ENCODE measurements at places on chromosomes 13 and 19. TPM values are rescaled to one million over a fixed set of nuclear protein-coding genes. Genes with fewer than 3 reads are reported as not detected.

The ISOC2 gene
- polyA plus RNA-seq, result 76.7 TPM

The TMEM38A gene
- 6.3 TPM for polyA plus RNA-seq

The DLL3 gene
- polyA plus RNA-seq, result 0.08 TPM

The HPN gene
- polyA plus RNA-seq, result 19.2 TPM

The SLC8A2 gene
- polyA plus RNA-seq, result 0.12 TPM

The LHB gene
- 45.8 TPM for polyA plus RNA-seq

The MAP2K2 gene
- 147 TPM for polyA plus RNA-seq

The C19orf85 gene
- polyA plus RNA-seq, result 0.23 TPM

GRCh38 chr19:48950159-48950558 is 4.5 kb upstream of the BAX start:
- DNase-seq, result peak; percentile 43

GRCh38 chr13:55439450-55439849 is 1701.3 kb upstream of the PRR20A start:
- no peak for DNase-seq

DNA sequence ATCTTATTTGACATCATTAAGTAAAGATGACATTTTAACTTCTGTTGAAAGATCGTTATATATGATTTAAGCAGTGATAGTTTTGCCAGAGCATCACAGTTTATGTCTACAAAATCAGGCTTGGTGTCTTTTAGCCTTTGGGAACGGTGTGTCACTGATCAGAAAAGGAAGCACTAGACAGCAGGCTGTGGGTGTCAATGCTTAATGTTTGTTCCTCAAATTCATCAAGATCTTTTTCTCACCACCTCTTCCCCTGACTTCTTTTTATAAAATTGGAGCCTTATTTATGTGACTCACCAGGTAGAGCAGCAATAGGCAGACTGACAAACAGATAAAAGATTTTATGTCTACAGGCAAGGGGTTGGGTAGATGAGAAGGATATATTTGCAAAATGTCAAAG is 1558.5 kb downstream of the EFNB2 start:
- DNase-seq, result no peak

- peak; percentile 57 for DNase-seq
These were observed at the start of gene FXYD3 for GRCh38 chr19:35115177-35115951. Gene FXYD3, plus strand, starts transcription at chr19:35115823. Its CDS starts 3,554 bp downstream, at chr19:35119377.

DNA sequence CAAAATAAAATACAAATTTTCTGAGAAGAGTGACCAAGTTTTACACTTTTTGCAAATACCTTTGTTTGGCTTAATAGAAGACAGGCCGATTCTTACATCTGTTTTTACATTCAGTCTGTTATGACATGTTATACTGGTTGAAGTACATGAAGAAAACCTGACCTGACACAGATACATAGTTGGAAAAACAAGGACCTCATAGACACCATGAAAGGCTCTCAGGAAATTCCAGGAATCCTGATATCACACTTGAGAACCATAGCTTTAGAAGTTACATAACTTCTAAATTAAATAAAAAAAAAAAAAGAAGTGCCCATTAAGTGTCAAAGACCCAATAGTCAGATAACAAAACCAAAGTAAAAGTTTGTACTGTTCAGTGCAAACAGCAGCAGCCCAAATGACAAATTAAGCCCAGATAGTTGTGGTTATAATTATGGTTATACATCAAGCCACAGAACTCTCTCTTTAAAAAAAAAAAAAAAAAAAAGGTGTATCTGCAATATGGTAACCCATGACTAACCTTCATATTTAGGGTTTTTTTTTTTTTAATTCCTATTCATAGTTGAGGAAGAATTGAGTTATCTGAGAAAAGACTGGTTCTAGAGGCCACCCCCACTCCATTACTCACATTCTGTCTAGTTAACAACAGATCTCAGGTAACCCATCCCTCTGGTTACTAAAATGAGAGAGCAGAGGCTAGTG is 19.8 kb downstream of the RBM26 start:
- DNase-seq, result no peak

GRCh38 chr13:109427148-109427547 is 359.2 kb downstream of the IRS2 start:
- no peak for DNase-seq

- peak; percentile 40 for DNase-seq
These were observed at the start of gene ZSCAN1 for GRCh38 chr19:58033741-58034476. Gene ZSCAN1, plus strand, starts transcription at chr19:58034025. Its CDS starts 3,812 bp downstream, at chr19:58037837.

DNA sequence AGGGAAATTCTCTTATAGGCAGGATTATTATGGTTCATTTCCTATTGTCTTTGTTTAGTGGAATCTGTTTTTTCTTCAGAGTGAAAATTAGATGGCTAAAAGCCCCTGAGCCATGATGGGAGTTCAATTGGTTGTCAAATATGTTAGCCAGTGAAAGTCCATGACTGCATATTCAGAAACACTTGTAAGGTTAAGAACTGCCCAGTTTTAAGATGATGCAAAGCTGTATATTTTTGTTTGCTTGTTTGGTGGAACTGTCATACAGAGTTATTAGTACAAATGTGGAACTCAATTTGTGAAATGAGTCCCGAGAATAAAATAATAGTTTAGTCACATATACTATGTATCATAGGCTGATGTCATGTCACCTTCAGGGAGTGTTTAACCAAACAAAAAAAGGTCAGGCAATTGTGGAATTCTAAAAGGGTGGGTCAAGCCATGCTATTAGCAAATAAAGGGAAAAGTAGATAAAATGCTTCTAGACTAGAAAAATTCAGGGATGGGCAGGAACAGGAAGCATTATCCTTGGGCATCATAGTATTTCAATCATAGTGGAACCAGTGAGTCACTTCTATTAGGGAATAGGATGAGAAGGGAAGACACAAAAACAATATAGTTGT is 248.3 kb upstream of the SLITRK1 start:
- no peak for DNase-seq

DNA sequence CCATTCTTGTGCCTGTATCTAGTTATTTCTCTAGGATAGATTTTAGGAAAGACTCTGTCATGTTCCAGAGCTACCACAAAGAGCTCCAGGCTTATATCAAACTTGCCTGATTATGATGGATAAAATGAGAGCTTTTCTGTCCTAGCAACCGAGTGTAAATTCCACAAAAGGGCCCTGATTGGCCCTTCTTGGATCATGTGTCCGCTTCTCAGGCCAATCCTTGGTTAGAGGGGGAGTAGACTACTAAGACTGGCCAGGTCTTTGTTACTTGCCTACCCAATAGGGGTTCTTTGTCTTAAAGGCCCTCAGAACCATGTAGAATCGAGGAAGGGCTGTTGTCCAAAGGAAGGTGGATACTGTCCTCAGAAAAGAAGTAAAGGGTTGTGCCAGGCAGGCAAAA is 2.4 kb downstream of the DHX34 start:
- no peak for DNase-seq

DNA sequence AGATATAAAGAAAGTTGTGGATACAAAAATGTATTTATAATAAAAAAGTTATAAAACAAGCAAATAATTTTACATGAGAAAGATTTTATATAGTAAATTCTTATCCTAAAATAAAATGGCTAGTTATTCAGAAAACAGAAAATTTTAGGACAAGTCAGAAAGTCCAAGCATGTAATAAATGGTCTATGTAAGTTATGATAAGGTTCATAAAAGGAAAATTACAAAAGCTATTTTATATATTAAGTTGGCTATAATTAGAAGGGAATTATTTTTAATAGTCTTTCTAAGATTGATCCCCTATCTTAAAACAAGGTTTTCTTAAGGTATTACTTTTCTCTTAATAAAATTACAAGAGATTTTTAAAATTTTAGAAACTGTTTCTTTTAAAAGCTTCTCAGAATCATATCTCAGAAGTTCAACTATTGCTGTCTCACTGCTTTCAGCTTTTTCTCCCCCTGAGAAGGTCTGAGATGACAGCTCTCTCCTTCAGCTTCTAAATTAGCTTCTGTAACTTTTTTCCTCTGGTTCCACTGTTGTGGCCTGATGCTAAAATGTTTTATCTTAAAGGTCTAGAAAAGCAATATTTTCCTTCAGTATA is 8.7 kb downstream of the CCDC169 start:
- no peak for DNase-seq

GRCh38 chr19:13783565-13784500 is 9.6 kb downstream of the C19orf53 start:
- DNase-seq, result no peak

- peak; percentile 97 for DNase-seq
These were observed 7.0 kb upstream of the CBLC start for GRCh38 chr19:44770550-44771257.

DNA sequence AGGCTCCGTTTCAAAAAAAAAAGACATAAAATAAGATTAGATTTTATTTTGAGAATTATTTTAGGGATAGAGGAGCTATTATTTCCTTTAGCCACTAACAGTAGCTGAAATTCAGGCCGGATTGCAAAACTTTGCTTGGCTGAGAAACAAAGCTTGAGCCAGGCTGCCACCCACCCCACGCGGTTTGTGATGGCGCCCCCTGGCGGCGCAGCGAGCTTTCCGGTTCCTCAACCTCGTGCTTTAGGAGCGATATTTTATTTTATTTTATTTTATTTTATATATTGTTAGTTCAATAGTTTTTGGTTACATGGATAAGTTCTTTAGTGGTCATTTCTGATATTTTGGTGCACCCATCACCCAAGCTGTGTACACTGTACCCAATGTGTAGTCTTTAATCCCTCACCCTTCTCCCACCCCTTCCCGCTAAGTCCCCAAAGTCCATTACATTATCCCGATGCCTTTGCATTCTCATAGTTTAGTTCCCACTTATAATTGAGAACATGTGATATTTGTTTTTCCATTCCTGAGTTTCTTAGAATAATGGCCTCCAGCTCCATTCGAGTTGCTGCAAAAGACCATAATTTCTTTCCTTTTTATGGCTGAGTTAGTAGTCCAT is 19.8 kb upstream of the CEACAM4 start:
- DNase-seq, result no peak

DNA sequence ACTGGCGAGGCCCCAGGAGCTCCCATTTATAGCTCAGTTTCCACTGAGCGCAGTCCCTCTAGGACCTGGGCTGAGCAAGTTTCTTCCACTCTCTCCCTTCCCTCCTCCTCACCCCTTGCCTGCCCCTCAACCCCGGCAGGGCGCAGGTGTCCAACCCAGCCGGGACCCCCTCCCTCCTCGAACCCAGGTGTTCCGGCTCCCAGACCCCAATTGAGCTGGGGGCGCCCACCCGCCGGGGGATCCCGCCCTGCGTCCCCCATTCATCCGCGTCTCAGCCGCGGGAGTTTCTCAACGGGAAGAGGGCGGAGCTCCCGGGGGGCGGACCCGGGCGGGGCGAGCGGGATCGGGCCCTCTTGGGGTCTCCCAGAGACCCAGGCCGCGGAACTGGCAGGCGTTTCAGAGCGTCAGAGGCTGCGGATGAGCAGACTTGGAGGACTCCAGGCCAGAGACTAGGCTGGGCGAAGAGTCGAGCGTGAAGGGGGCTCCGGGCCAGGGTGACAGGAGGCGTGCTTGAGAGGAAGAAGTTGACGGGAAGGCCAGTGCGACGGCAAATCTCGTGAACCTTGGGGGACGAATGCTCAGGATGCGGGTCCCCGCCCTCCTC is at the start of gene KIRREL2:
Gene KIRREL2, plus strand, starts transcription at position 366 of the 604 bp plus-strand sequence. Its CDS starts 209 bp downstream, at position 575.
- peak; percentile 69 for DNase-seq

DNA sequence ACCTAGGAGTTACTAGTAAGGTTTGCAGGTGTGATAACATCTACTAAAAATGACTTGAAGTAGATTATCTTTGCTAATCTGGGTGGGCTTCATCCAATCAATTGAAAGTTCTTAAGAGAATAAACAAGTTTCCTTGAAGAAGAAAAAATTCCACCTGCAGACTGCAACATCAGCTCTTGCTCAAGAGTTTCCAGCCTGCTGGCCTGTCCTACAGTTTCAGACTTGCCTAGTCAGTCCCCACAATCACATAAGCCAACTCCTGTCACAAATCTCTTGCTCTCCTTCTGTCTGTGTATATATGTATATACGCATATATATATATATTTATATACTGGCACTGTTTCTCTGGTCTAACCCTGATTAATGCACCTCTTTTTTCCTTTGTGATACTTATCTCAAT is 67.3 kb upstream of the ITM2B start:
- DNase-seq, result no peak

GRCh38 chr13:85170372-85170771 is 628.8 kb downstream of the SLITRK6 start:
- no peak for DNase-seq

DNA sequence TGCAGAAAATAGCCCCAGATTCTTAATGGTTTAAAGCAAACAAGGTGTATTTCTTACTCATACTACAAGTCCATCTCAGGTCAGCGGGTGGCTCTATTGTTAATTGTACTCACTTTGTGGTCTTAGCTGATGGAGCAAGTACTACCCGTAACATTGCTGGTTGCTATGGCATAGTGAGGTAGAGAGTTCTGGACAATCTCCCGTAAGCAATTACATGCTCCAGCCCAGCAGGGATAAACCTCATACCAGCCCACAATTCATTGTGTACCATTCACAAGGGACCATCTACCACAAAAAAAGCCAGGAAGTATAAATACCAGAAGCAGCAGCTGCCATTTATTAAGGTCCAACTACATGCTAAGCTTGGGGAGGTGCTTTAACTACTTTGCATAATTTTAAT is 167.1 kb downstream of the PCDH9 start:
- DNase-seq, result peak; percentile 11

- DNase-seq, result no peak
These were observed 78.2 kb downstream of the LHFPL6 start for GRCh38 chr13:39524795-39525194.

DNA sequence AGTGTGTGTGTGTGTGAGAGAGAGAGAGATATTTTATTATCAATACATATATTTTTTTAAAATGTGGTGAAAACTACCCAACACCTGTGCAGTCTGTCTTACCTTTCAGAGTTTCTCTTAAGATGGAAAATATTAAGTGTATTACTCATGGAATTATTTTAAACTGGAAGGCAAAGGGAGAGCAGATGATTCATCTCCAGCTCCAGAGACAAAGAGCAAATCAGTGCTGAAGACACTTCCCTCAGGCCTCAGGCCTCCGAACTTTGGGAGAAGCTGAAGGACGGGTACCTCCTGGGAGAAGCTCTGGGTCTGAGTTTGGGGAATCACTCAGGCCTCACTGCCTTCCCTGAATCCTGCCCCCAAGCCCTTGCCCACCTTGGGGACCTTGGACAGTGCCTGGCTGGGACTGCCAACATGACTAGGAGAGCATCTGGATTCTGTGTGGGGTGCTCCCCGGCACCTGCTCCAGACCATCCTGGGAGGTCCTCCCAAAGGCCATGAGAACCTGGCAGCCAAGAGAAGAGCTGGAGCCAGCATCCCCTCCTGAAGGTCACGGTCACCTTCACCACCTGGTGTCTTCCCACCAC is 170.4 kb upstream of the UBL3 start:
- DNase-seq, result no peak

- no peak for DNase-seq
These were observed 84.9 kb downstream of the GNG7 start for GRCh38 chr19:2617393-2618165.

Measured in stomach (tissue), 19 donors.